ENCODE measurements at places on chromosomes 6 and 20. TPM values are rescaled to one million over a fixed set of nuclear protein-coding genes. Genes with fewer than 3 reads are reported as not detected.

The GSTA2 gene
- not detected for polyA plus RNA-seq

The LHFPL5 gene
- polyA plus RNA-seq: not detected

- no peak for DNase-seq
Observed at GRCh38 chr6:54403096-54403495, 94.9 kb downstream of the TINAG start.

DNA sequence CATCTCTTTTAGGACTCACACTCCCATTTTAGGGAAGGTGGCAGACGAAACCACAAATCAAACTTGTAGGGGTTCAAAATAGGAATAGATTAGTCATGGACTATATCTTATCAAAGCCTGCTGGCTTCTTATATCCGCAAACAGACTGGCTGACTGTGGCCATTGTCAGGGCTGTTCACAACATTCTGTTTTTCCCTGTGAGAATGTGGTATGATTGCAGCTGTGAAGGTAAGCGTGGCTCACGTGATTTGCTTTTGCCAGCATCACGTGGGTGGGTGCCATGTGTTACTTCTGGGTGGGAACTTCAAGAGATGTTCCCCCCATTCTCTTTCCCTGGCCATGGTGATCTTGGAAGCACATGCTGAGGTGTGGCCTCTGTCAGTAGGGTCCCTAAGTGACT lies 5.9 kb downstream of the IP6K3 start:
- no peak for DNase-seq

DNA sequence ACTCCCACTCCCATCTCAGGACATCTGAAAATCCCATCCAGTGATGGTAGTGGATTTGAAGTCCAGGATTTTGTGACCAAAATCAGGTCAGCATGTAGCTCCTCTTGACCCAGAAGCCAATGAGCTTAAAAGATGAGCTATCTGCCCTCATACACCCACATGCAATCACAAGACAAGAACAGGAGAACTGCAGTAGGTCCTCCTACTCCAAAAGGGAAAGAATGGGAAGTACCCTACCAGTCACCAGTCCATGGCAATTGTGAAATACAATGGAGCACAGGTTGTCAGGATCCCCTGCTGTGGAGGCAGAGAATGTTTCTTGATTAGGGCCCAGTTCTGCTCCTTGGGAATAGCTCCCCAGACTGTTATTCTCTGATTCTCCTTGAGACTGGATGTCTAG lies 347.3 kb upstream of the CNR1 start:
- DNase-seq: no peak

Data from forelimb muscle (tissue), 1 donor.